Urinary bladder (tissue), 4 donors: ENCODE measurements at places on chromosomes 11 and 22.

GRCh38 chr11:32905028-32905667, 12.5 kb downstream of the QSER1 start:
- no peak for DNase-seq

DNA sequence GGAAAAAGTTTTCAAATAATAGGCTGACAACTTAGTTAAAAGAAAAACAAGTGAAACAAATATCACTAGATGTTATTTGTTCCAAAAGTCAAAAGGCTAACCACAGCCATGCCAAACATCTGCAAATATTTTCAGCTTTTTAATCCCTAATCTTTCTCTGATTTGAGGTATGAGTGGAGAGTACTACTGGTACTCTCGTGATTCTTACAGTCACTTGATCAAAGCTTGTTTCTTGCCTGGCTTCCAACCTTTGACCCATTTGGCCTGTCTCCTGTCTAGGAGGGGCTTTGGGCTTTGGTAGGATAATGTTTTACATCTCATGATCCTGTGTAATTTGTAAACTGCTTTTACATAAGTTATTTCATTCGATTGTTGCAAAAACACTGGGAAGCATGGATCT, 301.8 kb upstream of the SORL1-AS1 start:
- no peak for DNase-seq

GRCh38 chr11:115052601-115053000, 374.3 kb downstream of the NXPE2 start:
- no peak for DNase-seq

GRCh38 chr11:16925561-16926065, 88.6 kb downstream of the PLEKHA7 start:
- DNase-seq = no peak

DNA sequence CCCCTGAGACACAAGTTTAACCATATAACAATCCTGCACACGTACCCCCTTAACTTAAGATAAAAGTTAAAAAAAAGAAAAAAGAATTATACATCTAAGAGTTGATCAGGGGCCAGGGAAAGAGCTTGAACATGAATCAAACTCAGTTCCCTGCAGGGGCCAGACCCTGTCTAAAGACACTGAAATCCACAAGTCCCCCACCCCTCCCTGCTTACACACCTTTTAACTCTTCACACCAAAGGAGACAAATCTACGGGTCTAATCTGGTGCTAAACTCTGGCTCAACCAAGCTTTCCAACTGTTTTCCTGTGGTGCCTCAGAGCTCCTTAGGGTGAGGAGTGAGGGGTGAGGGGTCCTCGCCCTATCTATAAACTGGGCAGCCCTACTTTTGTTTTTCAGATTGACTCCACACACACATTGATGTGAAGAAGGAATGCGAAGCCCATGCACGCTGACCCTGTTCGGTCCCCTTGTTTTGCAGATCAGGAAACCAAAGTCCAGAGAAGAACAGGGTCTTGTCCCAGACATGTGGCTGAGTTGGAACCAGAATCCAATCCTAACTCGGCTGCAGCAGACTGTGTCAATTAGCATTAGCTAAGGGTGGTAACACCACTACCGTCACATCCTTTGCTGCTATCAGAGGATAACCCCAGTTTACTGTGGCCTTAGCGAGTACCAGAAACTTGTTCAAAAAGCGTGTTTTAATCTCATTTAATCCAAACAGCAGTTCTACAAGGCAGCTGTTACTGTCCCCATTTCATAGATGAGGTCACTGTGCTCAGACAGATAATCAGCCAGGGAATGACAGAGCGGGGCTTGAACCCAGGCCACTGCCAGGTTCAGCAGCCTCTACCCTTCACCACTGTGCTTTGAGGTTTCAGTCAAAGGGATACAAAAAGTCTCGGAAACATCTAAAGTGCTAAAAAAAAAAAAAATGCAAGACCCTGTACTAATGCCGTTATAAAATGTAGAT, 145.2 kb upstream of the SYT13 start:
- DNase-seq = no peak

DNA sequence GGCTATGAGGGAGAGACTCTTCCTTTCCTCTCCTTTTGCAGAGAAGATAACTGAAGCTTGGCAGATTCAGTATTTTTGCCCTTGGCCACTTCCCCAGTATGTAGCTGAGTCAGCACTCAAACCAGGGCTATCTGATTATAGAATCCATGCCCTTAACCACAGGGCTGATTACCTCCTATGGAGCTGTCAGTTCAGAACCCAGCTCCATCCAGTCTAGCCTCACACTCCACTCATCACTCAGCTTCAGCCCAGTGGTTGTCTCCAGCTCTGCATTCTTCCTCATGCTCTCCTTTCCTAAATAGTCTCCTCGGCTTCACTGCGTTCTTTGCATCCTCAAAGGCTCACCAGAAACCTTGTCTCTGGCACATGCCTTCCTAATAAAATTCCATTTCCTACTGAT, 151.6 kb upstream of the BLID start:
- no peak for DNase-seq
